Stimulated activated CD4-positive, alpha-beta T cell treated with anti-CD3 and anti-CD28 coated beads, TNF-alpha, amount 100 ng/mL, for 24 hours (primary cell): ENCODE measurements at places on chromosomes 16 and 17.

GRCh38 chr17:74490716-74491115, 24.3 kb downstream of the CD300A start:
- DNase-seq, result no peak

- DNase-seq, result no peak
Observed at GRCh38 chr16:2252806-2253148, 1.4 kb upstream of the ECI1 start.

DNA sequence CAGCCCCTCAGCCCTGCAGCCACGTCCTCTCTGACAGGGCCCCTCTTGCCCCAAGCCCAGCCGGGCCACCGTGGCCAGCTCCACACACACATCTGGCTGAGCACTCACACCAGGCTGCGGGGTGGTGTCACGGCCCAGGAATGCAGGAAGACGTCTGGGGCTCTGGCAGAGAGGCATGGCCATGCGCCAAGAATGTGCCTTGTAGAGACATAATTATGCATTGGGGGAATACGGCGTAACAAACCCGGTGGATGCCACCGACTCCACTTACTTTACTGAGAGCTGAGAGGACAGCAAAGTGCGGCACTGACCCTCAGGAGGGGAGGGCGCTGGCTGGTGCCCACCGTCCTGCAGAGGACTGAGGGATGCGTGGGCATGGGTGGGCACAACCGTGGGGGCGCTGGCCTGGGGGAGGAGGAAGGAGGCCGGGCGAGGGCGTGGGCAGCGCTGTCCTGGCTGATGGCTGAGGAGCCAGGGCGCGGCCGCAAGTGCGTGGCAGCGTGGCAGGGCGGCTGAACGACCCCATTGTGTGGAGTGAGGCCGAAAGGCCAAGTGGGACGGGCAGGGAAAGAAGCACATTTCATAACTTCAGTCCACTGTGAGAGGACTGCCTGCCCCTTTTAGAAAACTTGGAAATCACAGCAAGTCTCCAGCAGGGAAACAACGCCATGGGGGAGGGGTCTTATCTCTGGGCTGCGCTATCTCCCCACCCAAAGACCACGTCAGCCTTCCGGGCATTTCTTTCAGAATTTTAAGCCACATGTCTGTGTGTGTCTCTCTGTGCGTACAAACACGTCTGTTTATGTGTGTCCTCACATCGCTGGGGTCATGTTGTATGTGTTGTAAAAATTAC, 30.6 kb downstream of the METRNL start:
- no peak for DNase-seq

DNA sequence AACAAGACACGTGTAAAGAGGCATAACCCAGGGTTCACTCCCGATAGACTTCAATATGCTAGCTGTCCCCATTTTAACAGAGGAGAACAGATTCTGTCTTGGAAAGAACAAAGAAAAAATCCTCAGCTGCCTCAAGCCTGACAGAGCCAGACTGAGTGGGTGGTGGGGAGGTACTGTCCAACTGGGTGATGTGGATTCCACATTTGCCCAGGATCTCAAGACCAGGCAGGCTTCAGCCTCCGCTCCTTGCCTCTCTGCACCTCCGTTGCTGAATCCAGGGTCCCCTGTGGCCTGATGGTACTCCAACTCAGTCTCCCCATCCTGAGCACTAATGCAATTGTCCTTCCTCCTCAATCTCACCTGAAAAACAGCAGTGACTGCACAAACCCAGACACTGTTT, 163.8 kb downstream of the GSG1L start:
- DNase-seq, result no peak

DNA sequence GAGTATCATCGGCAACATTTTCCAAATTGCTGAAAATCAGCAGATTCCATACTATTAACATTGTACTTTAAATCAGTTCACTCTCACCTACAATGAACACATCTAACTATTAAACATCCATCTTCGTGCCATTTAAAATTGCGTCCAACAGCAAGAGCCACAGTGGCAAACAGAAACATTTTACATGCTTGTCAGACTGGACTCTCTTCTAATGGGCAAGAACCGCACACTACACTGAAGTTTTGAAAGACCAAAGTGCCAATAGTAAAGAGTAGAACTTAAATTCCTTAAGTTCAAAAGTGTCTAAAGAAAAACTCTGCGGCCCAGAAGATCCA, 652 bp downstream of the RPS15A start:
- no peak for DNase-seq

DNA sequence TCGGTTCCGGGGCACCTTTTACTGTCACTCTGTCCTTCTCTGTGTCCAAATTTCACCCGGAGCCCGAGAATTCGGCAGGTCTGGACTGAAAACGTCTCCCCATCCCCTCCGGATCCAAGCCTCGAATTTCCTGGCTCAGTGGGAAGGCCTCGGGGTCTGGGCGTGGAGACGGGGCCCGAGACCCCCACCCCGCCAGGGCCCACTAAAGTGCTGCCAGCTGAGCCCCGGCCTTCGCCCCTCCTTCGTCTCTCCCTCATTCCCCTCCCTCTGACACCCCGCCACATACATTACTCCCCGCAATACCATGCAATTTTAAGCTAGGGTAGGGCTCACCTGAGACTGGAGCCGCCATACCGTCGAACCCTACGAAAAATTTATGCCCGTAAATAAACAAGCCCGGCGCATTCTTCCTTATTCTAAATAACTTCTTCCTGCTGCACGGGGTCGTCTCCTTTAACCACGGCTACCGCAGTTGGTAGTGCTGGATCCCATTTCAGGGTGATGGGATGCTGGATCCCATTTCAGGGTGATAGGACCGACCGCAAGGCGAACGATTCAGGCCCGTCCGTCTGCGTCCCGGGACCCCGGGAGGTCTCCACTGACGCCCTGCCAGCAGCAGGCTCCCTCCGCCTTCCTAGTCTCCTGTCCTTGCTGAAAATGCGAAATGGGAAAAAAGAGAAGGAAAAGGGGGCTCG, 4.4 kb upstream of the OR1F1 start:
- no peak for DNase-seq

DNA sequence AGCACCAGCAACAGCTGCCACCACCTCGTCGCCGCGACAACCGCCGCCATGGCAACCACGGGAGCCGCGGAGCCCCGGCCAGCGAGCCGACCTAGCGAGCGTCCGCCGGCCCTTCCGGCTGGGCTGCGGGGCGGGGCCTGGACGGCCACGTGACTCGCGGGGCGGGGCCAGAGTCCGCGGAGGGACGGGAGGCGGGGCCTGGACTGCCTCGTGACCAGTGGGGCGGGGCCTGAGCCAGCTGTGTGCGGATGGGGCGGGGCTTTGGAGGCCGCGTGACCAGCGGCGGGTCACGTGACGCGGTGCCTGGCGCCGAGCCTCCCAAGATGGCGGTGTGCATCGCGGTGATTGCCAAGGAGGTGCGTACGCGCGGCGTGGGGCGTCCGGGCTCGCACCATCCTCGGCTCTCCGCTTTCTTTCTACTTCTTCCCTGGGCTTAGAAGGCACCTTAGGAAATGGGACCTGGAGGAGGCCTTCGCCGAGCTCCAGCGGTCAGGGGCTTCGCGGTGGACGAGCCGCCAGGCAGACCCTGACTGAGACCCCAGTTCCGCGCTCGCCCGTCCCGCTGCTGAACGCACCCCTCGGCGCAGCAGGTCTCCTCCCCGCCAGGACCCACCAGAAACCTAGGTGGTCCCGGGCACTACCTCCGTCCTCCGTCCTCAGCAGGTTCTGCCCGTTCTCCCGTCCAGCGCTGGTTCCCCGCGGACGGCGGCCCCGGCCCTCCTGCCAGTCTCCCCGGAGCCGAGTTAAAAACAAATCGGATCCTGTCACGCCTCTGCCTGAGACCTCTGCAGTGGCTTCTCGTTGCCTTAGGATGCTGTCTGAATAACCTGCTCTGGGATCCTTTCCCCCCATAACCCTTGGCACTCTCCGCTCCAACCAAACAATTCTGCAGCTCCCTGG, at the start of the genes GALNS and TRAPPC2L:
TSS of gene GALNS (minus strand) at position 120 of the 900 bp plus-strand sequence. CDS start at position 50, 70 bp downstream.
TSS of gene TRAPPC2L (plus strand) at position 300 of the 900 bp plus-strand sequence. CDS start at position 324, 24 bp downstream.
- peak; percentile 99 for DNase-seq

DNA sequence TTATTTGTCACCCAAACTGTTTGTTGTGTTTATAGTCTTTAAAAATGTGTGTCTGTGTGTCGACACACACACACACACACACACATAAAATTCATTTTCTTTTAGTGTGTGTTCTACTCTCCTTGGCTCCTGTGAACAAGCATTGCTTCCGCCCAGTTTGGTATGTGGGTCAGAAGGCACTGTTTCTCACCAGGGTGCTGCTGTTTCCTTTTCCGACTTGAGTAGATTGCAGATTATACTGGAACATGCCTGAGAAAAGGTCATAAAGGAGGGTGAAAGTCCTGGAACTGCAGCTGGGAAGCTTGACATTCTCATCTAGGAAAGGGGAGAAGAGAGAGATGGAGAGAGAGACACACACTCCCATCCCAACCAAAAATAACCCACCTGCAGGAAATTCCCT, 330.3 kb downstream of the BCAS3 start:
- DNase-seq, result no peak

GRCh38 chr17:40633871-40634270, 13.7 kb downstream of the SMARCE1 start:
- no peak for DNase-seq

GRCh38 chr16:10947211-10947787, 2.9 kb downstream of the CLEC16A start:
- DNase-seq, result no peak

- DNase-seq, result no peak
Observed at GRCh38 chr16:7209598-7209997, 123.0 kb upstream of the RBFOX1 start.

- no peak for DNase-seq
Observed at GRCh38 chr16:65548470-65548869, 426.6 kb upstream of the CDH11 start.

GRCh38 chr17:64260886-64261285, 2.2 kb downstream of the TEX2 start:
- no peak for DNase-seq

DNA sequence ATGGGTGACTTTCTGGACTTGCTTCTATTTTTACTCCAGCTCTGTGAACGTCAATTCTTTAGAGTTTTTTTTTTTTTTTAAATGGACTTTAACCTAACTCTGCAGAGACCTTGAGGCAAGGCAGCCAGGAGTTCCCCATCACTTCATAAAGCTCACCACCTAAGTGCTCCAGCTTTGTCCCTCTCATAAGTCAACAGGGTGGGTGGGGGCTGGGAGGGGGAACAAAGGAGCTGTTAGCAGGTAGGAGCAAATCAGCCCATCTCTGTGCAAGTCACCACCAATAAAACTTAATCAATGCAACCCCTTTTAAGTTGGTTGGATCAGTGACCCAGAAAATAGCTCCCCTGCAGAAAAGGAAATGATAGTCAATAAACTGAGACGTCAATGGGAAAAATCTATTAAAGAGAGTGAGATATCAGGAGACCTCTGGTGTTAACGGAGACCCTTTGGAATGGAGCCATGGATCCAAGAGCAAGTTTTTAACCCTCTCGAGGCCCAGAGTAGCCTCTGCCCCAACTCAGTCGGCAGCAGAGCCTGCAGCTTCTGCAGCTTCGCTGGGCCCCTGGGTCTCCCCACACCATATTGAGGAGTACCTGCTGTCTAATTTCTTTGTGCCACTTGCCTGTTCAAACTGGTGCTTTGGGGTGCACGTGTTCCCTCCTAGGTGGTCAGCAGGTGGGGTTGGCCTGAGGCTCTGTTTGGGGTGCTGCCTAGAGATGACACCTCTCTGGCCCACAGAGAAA, 27.6 kb upstream of the ETV4 start:
- no peak for DNase-seq

GRCh38 chr17:78219396-78220150, 5.5 kb downstream of the BIRC5 start:
- DNase-seq, result no peak

DNA sequence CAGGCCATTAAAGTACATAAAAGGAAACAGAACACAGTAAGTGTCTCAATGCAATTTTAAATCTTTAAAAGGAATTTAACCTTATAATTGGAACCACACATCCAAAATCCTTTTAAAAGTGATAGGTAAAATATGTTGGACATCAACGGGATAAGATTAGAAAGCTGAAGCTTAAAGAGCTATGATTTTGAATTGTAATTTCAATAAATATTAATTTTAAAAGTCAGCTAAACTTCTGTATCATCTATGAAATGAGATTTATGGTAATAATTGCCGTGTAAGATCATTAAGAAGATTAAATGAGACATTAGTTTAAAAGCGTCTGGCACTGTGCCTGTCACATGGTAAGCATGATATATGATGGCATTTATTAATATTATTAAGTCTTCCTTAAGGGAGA, 31.3 kb downstream of the CCDC42 start:
- no peak for DNase-seq

DNA sequence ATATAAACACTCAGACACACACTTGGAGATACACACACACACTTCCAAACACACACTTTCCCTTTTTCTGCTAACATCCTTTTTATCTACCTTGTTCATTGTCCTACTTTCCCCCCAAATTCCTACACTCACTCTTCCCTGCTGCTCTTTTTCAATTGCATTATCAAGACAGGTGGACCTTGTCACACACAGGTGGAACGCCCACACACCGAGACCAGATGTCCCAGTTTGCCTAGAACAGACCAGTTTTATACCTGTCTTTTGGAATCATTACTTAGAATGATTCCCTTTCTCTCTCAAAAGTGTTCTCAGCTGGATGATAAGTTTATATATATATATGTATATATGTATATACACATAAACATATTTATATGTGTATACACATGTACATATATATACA, 50.7 kb upstream of the ARHGAP44 start:
- DNase-seq, result no peak

DNA sequence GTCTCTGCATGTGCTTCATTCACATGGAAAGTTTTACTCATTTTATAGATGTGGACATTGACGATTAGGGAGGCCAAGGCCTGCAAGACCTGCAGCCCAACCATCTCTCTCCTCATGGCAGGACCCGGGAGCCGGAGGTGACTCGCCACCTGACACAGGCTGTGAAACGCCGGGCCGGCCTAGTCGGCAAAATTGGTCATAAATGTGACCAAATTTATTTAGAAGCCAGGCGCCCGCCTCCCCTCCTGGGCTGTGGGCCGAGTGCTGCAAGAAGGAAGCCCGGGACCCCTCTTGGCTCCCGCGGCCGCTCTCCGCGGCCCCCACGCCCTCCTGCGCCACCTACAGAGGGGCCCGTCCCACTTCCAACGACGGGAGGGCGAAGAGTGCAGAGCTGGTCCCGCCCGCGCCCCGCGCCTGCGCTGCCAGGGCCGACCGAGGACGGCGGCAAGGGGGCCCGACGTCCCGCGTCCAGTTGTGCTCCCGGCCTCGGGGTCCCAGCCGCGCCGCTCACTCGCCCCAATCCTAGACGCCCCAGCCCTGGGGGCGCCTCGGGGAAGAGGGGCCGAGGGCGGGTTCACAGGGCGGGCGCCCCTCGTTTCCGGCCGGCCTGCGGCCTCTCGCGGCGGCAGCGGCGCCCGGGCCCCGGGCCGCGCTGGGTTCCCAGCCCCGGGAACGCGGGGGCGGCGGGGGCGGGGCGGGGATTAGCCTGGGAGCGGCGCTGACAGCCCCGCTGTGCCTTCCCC, 47.5 kb downstream of the WNT3 start:
- no peak for DNase-seq

GRCh38 chr16:19419698-19420075, 2.0 kb downstream of the TMC5 start:
- DNase-seq, result no peak

- DNase-seq, result peak; percentile 77
Observed at GRCh38 chr17:40113110-40113906, 8.5 kb upstream of the MSL1 start.

- DNase-seq, result no peak
Observed at GRCh38 chr17:69524854-69525253, 110.4 kb downstream of the MAP2K6 start.
